ENCODE measurements at places on chromosomes 16 and 17.

DNA sequence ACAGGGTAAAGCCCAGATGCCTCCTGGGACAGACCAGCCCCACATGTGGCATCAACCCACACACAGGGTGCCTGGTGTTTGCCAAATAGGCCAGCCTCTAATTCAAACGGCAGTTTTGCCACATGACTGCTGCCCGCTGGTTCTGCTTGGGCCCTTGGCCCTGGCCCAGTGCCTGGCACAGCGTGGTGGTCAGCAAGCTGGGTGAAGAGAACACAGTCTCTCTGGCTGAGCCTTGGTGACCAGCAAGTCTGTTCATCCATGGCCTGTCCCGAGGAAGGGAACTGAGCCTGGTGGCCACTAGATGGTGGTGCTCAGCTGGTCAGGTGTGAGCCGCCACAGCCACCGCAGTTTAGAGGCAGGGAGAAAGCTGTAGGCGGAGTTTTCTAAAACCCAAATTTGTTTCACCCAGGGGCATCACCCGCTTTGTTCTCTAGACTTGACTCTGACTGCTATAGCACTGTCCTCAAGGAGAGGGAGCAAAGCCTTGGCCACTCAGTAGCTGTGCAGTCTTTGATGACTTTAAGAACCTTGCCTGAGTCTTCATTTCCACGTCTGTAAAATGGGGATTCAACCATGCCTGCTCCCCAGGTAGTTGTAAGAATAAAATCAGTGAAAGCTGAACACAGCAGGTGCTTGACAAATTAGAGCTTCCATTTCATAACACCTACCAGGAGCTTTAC is 4.7 kb upstream of the GFAP start:
- peak; percentile 65 for DNase-seq

DNA sequence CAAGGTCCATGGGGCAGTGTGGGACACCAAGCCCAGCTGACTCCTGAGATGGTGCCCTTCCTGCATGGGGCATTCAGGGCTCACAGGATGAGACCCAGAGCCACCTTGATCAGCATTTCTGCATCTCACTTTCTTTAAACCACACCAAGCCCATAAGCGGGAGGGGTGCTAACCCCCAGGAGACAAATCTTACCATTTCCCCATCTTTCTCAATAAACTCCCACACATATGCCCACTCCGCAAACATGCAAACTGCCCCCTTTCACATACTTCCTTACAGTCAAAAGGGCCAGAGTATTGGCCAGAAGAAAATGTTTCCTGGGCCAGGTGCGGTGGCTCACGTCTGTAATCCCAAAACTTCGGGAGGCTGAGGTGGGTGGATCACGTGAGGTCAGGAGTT is 3.7 kb upstream of the SLC39A11 start:
- DNase-seq = no peak

- no peak for DNase-seq
These were observed 109.4 kb downstream of the BANP start for GRCh38 chr16:88060524-88061219.

GRCh38 chr16:5709889-5710288 is 612.3 kb upstream of the EEF2KMT start:
- no peak for DNase-seq

GRCh38 chr17:37791447-37792399 is 46.9 kb upstream of the HNF1B start:
- peak; percentile 70 for DNase-seq

- DNase-seq = no peak
These were observed 18.4 kb upstream of the HOXB13 start for GRCh38 chr17:48746916-48747444.

GRCh38 chr17:55518510-55518909 is 7.3 kb upstream of the SMIM36 start:
- DNase-seq = no peak

GRCh38 chr17:57871155-57871554 is 21.3 kb upstream of the MRPS23 start:
- no peak for DNase-seq

GRCh38 chr17:60149691-60150582 is at the start of gene CA4:
Gene CA4, plus strand, starts transcription at chr17:60149973. Its CDS starts 62 bp downstream, at chr17:60150035.
- DNase-seq = no peak

- DNase-seq = no peak
These were observed 54.0 kb downstream of the MRTFB start for GRCh38 chr16:14125000-14125681.

- no peak for DNase-seq
These were observed 17.0 kb upstream of the TMC5 start for GRCh38 chr16:19400711-19401110.

DNA sequence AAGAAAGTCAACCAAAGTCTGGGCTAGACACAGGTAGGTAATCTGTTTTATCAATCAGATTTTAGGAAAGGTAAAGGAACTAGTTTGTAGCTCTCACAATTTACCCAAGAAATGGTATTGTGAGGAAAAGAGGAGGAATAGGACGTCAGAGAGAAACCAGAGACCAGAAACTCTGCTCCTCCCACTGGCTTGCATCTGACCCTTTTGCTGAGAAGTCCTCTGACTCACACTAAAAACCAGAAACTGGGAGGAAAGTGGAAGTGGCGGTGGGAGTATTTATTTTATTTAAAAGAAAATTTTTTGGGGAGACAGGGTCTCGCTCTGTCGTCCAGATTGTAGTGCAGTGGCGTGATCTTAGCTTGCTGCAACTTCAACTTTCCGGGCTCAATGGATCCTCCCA is 38.0 kb upstream of the MNT start:
- no peak for DNase-seq

DNA sequence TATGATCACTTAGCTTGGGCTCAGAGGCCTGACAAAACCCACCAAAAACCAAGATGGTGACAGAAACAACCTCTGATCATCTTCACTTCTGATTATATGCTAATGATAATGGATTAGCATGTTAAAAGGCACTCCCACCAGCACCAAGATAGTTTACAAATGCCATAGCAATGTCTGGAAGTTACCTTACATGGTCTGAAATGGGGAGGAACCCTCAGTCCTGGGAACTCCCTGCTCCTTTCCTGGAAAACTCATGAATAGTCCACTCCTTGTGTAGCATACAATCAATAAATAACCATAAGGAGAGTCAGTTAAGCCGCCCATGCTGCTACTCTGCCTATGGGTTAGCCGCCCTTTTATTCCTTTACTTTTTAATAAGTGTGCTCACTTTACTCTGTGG is 120.0 kb upstream of the HS3ST4 start:
- no peak for DNase-seq

- DNase-seq = no peak
These were observed 6.1 kb downstream of the ITGB4 start for GRCh38 chr17:75727391-75727790.

DNA sequence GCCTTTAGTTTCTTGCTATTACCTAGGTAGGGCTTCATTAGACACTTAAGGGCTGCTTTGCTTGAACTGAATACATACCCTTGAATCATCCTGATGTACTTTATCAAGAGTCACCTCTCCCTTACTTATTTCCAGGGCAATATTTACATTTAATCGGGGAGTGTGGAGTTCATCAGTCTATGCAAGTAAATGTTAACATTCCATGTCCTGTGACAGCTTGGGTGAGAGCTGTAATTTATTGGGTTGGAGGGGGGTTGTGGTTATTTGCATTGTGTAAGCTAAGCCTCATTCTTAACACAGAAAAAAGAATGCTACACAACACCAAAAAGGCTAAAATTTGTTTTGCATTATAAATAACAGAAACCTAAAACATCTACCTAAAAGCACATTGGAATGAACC is 16.7 kb downstream of the KCNJ16 start:
- DNase-seq = no peak

GRCh38 chr16:19822533-19822932 is 62.1 kb downstream of the GPRC5B start:
- no peak for DNase-seq

DNA sequence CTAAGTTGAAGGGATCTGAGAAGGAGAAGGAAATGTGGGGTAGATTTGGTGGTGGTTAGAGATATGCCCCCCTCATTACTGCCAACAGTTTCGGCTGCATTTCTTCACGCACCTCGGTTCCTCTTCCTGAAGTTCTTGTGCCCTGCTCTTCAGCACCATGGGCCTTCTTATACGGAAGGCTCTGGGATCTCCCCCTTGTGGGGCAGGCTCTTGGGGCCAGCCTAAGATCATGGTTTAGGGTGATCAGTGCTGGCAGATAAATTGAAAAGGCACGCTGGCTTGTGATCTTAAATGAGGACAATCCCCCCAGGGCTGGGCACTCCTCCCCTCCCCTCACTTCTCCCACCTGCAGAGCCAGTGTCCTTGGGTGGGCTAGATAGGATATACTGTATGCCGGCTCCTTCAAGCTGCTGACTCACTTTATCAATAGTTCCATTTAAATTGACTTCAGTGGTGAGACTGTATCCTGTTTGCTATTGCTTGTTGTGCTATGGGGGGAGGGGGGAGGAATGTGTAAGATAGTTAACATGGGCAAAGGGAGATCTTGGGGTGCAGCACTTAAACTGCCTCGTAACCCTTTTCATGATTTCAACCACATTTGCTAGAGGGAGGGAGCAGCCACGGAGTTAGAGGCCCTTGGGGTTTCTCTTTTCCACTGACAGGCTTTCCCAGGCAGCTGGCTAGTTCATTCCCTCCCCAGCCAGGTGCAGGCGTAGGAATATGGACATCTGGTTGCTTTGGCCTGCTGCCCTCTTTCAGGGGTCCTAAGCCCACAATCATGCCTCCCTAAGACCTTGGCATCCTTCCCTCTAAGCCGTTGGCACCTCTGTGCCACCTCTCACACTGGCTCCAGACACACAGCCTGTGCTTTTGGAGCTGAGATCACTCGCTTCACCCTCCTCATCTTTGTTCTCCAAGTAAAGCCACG is 28.3 kb downstream of the STH start:
- no peak for DNase-seq

- DNase-seq = no peak
These were observed 221.7 kb upstream of the MPHOSPH6 start for GRCh38 chr16:82391690-82392089.

DNA sequence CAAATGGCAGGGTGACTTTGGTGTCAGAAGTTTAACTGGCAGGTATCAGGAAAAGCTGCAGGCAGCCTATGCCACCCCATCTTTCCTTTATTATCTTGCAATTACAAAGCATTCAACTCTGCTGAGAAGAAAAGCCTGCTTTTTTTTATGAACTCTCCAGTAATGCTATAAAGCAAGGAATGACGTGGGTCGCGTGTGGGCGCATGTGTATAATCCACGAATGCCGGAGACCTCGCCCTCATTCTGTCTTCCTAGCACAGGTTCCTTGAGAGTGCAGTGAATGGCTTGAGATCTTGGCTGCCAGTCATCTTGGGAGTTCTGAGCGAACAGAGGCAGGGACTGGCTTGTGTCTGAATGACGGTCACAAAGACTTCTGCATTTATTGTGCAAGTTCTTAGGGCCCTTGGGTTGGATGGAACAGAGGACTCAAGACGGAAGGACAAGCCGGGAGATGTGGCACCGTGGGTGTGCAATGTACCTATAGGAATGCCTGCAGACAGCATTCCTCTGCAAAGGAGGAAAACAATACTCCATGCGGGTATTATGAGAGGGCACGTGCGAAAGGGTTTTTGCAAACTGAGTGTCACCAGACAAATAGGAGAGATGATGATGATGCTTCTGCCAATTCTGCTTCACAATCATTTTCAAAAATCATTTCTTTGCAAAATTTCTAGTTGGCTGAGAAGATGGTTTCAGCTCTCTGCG is 96.1 kb upstream of the ELAC2 start:
- no peak for DNase-seq

- no peak for DNase-seq
These were observed 2.8 kb upstream of the NTN3 start for GRCh38 chr16:2468233-2468724.

DNA sequence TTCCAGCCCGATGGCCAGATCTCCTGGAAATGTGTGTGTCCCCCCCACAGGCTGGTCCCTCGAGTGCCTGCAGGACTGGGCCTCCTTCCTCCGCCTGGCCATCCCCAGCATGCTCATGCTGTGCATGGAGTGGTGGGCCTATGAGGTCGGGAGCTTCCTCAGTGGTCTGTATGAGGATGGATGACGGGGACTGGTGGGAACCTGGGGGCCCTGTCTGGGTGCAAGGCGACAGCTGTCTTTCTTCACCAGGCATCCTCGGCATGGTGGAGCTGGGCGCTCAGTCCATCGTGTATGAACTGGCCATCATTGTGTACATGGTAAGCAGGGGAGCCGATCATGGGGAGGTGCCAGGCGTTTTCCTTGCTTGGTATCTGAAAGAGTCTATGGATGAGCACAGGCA is 22.1 kb downstream of the SLC47A1 start:
- no peak for DNase-seq

DNA sequence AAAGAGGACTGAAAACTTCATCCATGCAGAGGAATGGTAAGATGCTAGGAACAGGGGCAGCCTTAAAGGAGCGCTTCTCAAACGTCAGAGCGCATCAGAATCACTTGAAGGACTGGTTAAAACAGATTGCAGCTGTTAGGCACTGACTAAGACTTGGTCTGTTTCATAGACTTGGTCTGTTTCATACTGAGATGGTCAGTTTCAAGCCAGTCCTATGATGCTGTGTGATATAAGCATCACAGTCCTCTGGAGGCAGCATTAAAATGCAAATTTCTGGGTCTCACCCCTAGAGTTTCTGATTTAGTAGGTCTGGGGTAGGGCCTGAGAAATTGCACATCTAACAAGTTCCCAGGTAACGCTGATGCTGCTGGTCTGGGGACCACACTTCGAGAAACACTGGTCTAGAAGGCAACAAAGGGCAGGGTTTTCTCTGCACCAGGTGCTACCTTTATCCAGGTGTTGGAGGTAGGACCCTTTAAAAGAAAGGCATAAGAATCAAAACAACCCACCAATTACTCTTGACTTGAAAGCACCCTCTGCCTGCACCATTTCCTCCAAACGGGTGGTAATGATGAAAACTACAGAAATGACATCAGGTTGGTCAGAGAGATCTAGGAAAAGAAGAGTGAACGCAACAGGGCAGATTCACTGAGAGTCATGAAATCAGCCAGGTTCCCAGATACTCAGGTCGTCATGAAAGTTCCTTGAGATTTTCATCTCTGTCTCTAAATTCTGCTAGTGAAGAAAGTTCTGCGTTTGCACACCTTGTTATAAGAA is 95.0 kb upstream of the RCVRN start:
- no peak for DNase-seq

- DNase-seq = no peak
These were observed 11.7 kb upstream of the ZNF594 start for GRCh38 chr17:5203178-5203907.

DNA sequence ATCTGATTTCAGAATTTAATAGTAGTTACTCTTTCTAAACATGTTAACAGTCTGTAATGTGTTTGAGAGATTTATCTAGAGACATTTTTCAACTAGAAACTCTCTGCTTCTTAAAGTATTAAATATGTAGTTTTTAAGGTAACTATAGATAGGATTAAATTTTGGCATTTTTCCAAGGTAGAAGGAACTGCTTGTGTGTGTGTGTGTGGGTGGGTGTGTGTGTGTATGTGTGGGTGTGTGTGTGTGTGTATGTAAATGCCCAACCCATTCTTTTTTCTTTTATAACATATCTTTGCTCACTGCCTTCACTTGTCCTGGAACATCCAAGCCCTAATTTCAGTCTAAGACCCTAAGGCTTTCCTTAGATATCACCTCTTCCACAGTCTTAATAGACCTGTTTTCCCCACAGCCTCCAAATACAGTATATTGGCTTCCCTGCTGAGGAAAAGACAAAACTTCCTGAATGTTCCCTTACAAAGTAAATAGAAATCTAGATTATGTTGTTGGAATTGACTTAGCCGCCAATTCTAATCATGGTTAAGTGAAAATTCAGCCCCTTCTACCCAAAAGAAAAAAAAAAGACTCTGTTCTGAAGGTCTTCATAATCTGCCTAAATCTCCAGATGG is 33.5 kb downstream of the NUP93 start:
- DNase-seq = no peak
